ENCODE measurements at places on chromosomes 16 and 17. TPM values are rescaled to one million over a fixed set of nuclear protein-coding genes. Genes with fewer than 3 reads are reported as not detected.

Gene GP1BA
- total RNA-seq, result 0.23 TPM

Gene OR2C1
- not detected for total RNA-seq

Gene PIK3R6
- not detected for total RNA-seq

Gene IKZF3
- total RNA-seq, result 0.30 TPM

Gene CEMP1
- total RNA-seq, result not detected

Gene ADAM11
- not detected for total RNA-seq

Gene ITGA2B
- total RNA-seq, result not detected

Gene TBX21
- total RNA-seq, result 0.06 TPM

Gene KRTAP2-1
- total RNA-seq, result not detected

Gene GRAPL
- total RNA-seq, result not detected

Gene GCGR
- total RNA-seq, result not detected

Gene LITAFD
- not detected for total RNA-seq

GRCh38 chr16:69073181-69073702, 32.2 kb upstream of the HAS3 start:
- DNase-seq, result peak; percentile 92

DNA sequence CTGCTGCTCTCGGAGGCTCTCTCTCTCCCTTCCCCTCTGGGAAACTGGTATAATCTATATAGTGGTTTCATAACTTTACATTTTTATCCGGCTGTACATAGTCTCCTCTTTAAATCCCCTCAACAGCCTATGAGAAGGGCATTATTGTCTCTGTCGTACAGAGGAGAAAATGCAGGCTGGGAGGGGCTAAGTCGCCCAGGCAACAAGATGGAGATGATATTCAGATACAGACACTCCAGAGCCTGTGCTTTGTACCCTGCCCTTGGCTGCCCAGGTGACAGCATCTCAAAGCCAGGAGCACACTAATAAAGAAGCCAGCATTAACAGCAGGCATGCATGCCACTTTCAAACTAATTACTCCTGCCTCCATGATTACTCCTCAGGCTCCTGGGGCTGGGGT, 4.7 kb upstream of the EIF1 start:
- DNase-seq, result no peak

DNA sequence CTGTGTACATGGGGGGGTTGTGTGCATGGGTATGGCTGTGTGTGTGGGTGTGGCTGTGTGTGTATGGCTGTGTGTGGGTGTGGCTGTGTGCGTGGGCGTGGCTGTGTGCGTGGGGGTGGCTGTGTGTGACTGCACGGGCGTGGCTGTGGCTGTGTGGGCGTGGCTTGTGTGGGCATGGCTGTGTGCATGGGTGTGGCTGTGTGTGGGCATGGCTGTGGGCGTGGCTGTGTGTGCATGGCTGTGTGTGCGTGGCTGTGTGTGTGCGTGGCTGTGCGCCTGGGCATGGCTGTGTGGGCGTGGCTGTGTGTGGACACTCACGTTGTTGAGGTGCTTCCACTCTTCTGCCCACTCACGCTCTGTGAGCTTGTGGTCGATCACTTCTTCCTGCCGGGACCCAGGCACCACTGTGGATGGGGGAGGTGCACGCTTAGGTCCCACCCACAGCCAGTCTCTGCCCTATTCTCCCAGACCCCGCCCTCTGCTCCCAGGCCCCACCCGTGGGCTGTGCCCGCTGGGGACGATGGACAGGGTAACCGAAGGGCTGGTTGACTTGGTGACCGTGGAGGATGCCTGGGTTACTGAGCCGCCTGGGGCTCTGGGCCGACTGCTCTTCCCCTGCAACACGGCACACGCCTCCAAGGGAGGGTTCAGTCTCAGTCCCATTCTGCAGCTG, 16.0 kb upstream of the PABPN1L start:
- DNase-seq, result no peak

- no peak for DNase-seq
These were observed 1.3 kb upstream of the CUEDC1 start for GRCh38 chr17:57956291-57957119.

- no peak for DNase-seq
These were observed 696 bp upstream of the PSMC5 start for GRCh38 chr17:63826468-63827001.

- no peak for DNase-seq
These were observed 168.9 kb upstream of the MAF start for GRCh38 chr16:79769270-79769927.

GRCh38 chr17:79922116-79922601, 82.9 kb upstream of the CBX4 start:
- no peak for DNase-seq

- DNase-seq, result no peak
These were observed 92.7 kb upstream of the CDH5 start for GRCh38 chr16:66273644-66274334.

DNA sequence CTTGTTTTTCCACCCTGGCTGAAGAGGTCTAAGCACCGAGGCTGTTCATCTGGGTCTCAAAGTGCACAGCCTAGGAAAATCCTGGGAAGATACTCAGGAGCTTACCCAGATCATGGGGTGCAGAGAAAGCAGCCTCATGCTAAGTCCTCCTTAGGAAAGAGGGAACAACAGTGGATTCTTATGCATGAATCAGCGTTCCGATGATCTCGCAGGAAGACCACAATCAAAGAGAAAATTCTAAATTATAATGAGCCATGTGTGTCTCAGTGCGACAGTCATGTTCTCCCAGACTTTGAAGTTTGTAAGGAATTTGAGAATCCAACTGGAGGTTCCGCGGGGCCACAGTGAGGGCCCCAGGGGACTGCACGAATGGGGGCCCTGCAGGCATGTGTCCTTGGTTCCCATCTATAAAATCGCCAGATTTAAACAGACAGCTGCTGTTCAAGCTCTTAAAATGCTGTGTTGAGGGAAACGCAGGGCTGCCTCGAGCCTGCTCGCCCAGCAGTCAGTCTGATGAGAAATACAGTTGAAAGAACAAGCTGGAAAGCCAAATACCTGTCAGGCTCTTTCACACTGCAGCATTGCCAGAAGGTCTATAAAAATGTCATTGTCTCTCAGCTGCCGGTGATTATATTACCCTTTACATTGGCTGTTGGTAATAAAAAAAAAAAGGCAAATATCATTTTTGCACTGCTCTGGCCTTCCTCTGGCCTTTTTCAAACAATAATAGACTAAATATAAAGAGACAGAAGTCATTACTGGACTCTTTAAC, 152.1 kb downstream of the PMP22 start:
- DNase-seq, result no peak

- peak; percentile 51 for DNase-seq
These were observed 571 bp downstream of the CAVIN1 start for GRCh38 chr17:42422412-42422957.

- DNase-seq, result no peak
These were observed 38.2 kb upstream of the ZC3H18 start for GRCh38 chr16:88531931-88532433.

- no peak for DNase-seq
These were observed 895 bp downstream of the ANKRD40CL start for GRCh38 chr17:50766222-50767023.

- no peak for DNase-seq
These were observed 1.0 kb downstream of the PMM2 start for GRCh38 chr16:8798535-8799157.

- DNase-seq, result no peak
These were observed 4.0 kb downstream of the RSPRY1 start for GRCh38 chr16:57190136-57190535.

DNA sequence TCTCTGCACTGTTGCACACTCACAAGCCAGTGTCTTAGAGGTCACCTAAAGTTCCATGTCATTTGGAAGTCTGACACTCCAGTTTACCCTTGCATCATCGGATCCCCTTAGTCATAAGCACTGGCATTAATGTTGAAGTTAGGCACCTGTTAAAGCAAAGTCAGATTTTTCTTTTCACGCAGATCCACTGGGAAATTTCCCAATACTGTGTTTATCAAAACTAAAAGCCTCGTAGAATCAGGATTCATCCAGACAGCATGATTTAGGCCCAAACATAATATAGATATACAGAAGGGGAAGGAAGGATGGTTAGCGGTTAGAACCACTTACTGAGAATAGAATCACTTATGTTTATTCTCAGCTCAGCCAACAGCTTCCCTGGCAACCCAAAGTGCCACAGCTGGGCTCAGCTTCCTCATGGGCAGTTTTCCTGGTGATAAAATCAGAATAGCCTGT, 30.1 kb upstream of the HAPSTR1 start:
- no peak for DNase-seq

DNA sequence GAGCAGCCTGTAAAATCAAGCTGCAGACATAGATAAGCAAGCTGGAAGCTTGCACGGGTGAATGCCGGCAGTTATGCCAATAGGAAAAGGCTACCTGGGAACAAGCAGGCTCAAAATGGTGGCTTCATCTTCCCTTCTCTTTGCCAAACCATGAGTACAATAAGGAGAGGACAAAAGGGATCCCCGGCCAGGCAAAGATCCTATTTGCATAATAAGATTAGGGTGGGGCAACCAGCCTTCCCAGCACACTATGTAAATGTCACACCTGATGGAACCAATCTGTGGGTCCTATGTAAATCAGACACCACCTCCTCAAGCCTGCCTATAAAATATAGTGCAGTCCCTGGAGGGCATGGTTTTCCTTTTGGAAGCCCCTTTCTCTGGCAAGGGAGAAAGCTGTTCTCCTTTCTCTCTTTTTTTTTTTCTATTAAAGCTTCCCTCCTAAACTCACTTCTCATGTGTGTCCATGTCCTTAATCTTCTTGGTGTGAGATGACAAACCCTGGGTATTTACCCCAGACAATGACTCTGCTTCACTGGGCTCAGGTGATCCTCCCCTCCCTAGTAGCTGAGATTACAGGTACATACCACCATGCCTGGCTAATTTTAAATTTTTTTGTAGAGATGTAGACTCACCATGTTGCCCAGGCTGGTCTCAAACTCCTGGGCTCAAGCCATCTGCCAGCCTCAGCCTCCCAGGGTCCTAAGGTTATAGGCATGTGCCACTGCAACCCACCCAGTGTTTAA, 44.2 kb downstream of the PSMD12 start:
- DNase-seq, result peak; percentile 19

GRCh38 chr16:84327926-84328505, 33.3 kb downstream of the WFDC1 start:
- no peak for DNase-seq

DNA sequence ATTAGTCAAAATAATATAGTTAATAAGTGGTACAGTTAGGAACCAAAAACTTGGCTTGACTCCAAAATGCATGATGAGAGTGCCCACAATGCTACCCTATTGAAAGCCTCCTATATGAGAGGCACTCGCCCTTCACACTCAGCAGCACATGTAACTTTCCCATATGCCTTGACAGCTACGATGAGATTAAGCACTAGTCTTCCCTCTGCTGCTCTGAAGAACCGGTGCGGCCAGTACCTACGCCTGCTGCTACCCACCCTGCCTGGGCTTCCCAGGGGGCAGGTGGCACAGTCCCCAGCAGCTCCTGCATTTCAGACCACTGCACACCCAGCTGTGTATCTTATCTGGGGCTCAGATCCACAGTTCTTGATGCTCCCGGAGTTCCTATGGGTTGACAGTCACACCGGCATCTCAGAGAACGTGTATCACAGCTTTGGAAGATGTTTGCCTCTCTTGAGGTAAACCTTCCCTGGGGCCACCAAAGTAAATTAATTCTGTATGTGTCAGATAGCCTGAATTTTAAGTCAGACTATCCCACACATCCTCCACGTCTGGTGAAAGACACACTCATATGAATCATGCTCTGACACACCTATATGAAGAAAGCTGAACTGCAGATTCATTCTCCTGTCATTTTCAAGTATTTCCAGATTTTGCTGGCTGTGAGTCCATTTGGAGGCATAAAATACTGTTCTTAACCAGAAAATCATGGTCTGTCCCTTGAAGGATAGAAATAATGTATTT, 77.8 kb downstream of the MYH10 start:
- DNase-seq, result no peak

- no peak for DNase-seq
These were observed 232.3 kb downstream of the KATNIP start for GRCh38 chr16:27781981-27782880.

DNA sequence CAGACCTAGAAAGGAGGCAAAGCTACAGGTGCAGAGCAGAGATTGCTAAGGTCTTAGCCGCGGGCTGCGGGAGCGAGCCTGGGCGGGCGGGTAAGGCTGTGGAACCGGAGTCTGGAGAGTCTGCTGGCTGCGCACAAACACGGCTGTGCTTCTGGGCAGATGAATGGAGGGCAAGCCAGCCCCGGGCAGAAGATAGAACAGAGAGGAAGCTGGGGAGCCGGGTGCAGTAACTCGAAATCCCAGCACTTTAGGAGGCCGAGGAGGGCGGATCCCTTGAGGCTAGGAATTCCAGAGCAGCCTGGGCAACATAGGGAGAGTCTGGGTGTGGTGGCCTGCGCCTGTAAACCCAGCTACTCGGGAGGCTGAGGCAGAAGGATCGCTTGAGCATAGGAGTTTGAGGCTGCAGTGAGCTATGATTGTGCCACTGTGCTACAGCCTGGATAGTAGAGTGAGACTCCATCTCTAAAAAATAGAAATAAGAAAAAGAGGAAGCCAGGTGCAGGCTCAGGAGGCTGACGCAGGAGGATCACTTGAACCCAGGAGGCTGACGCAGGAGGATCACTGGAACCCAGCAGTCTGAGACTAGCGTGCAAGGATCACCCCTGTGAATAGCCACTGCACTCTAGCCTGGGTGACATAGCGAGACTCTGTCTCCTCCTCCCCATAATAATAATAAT, 56.3 kb downstream of the PITPNC1 start:
- no peak for DNase-seq

DNA sequence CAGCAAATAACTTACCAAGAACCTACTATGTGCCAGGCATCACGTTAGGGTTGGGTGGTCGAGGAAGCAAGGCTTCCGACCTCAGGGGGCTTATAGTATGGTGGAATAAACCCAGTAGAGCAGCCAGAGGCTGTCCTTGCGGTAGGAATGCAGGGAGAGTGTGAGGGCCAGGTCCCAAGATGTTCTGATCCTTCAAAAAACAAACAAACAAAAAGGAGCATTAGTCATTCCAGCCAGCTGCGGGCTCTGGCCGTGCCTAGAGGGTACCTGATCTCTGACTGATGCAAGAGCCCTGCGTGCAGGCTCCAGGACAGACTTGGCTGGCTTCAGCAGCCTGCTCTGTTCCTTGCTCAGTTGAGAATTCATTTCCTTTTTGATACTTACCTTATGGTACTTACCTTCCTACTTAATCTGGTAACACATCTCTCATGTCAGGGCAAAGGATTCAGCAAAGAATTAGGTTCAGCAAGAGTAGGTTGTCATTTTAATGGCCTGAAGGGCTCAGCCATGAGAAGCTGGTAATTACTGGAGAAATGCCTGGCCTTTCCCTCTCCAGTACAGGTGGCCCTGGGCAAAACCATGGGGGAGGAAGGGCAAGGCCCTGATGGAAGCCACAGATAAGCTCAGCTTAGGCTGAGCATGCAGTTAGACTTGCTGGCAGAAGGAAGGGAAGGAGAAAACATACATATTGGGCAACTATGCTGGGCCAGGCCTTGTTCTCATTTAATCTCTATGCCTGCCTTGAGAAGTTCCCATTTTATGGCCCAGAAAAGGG, 18.4 kb downstream of the CYB5D2 start:
- peak; percentile 83 for DNase-seq
